Fibroblast of pulmonary artery (primary cell): ENCODE measurements at places on chromosomes 3 and 15.
A peak's percentile ranks its signal among the peaks of the same experiment; 100 is the strongest.

DNA sequence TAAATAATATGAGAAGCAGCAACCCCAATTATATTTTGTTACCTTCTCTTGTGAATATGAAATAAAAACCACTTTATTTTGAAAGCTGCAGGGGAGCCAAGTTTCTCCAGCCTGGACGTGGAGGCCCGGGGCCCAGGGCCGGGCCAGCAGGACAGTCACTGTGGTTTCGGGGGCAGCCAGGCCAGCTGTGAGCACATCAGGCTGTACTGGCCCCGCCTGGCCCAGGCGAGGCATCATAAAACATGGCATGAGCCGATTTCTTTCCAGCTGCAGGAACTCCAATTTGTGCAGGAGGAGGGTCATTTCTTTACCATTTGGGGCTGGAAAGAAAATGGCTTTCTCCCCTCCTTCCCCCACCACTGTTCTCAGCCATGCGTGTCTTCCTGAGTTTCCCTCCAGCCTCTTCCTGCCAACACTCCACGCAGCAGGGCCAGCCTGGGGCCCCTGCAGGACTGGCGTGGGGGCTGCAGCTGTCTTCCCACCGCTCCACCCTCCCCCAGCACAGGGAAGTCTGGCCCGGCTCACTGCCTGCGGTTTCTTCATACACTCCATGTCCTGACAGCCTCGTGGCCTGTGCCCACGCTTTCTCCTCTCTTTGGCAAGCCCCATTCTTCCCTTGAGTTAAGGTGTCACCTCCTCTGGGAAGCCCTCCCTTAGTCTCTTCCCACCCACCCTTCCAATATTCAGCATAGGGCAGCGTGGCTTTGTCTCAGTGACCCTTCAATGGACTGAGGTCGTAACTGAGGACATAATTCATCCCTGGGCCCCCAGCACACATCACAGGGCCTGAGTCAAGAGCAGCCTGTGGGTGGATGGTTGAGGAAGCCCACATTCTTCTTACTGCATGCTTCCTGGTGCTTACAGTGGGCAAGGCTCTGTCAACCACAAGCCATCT, 135.8 kb downstream of the CHSY1 start:
- DNase-seq: peak; percentile 82

DNA sequence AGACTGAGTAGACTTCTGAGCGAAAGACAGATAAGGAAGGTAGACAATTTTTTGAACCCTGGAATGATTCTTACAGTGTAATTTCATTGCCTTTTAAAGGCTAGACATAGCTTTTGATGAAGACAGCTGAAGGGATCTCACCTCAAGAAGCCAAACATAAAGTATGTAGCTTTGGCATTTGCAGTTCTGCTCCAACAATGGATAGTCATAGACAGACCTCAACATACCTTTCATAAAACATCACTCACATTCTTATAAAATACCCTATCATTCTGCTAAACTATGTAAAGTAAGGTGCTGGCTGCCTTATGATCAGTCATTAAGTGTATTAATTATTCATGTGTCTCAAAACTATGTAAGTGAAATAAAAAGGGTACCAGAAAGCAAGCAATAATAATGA, 70.0 kb downstream of the UBE3A start:
- DNase-seq: no peak

DNA sequence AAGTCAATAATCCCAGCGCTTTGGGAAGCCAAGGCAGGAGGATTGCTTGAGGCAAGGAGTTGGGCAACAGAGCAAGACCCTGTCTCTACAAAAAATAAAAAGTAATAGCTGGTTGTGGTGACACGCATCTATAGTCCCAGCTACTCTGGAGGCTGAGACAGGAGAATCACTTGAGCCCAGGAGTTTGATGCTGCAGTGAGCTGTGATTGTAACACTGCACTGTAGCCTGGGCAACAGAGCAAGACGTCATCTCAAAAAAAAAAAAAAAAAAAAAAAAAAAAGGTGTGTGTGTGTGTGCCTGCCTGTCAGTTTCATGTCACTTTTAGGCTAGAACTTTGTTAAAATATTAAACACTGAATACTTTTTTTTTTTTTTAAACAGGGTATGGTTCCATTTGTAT, 28.4 kb downstream of the DNAJC19 start:
- DNase-seq: no peak

- DNase-seq: no peak
These were observed 288.5 kb downstream of the LPP start for GRCh38 chr3:188442430-188442829.

GRCh38 chr3:140711390-140712035, 33.6 kb downstream of the TRIM42 start:
- DNase-seq: no peak

DNA sequence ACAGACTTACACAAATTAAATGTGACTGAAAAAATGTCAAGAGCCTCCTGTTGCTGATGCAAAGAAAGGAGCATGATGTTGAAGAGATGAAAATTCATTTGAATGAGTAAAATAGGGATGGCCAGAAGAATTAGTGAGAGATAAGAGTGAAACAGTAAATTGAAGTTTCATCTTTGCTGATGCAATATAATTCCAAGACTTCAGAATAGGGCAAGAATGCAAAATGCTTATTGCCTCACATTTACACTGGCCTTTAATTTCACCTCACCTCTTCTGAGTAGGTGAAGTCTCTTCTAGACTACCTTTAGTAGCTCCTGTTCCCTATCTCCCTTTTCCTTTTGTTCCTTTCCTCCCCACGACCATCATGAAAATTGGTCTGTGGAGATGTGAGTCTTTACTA, 15.3 kb upstream of the MAPK6 start:
- no peak for DNase-seq

- peak; percentile 70 for DNase-seq
These were observed 4.2 kb upstream of the CHRM5 start for GRCh38 chr15:33963831-33964664.

GRCh38 chr3:185647134-185647879, 61.2 kb downstream of the SENP2 start:
- no peak for DNase-seq

GRCh38 chr3:89690646-89691045, 583.2 kb downstream of the EPHA3 start:
- peak; percentile 6 for DNase-seq

DNA sequence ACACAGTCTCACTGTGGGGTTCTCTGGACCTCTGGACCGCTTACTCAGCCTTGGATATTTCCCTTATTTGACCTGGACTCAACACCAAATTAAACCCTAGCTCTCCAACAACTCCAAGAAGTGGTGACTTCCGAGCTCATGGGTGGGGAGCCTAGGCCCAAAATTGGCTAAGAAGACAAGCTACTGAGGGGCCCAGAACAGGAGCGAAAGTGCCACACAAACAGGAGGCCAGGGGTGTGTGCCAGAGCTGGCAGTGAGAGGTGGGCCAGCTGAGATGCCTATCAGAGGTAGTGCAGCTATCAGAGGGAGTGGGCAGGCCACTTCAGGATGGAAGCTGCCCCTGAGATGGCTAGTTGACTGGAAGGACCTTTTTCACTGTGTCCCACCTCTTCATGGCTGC, 151.1 kb upstream of the PRR20G start:
- DNase-seq: no peak

GRCh38 chr3:18211116-18211515, 214.0 kb downstream of the SATB1 start:
- no peak for DNase-seq

- peak; percentile 22 for DNase-seq
These were observed 420 bp downstream of the SLC27A2 start for GRCh38 chr15:50182219-50183013.

DNA sequence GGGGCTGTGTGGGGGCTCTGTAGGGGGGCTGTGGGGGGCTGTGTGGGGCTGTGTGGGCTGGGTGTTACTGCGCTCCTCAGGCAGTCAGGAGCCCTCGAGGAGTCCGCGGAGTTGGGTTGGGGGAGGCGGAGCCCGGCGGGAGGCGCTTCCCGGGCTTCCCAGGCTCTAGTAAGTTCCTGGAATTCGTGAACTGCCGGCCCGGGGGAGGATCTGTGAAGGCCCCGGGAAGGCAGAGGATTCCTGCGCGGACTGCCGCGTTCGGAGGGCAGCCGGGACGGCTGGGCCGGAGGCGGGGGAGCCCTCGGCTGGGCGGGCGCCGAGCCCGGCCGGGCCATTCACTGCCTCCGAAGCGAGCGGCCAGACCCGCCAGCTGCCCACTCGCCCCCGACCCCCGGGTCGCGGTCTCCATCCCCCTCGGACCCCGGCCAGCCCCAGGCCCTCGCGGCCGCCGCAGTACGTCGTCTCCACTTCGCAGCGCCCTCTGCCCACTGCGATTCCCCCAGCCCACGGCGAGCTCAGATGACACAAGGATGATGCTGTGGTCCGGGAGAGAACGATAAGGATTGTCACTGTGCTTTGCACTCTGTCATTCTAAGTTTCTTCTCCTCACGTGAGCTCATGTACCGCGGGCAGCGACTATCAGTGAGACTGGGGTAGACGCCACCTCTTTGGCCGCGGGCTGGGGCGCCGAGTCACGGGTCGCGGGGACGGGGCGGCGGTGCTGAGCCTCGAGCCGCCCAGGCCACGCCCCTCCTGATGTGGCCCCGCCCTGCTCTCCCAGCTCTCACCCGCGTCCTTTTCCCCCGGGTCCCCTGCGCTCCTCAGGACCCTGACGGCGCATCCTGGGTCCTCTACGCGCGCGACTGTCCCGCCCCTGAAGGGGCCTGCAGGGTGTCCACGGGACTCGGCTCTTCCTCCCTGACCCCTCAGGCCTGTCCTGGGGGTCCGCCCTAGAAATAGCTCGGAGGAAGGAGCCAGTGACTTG, 65.3 kb downstream of the KLF13 start:
- peak; percentile 89 for DNase-seq

DNA sequence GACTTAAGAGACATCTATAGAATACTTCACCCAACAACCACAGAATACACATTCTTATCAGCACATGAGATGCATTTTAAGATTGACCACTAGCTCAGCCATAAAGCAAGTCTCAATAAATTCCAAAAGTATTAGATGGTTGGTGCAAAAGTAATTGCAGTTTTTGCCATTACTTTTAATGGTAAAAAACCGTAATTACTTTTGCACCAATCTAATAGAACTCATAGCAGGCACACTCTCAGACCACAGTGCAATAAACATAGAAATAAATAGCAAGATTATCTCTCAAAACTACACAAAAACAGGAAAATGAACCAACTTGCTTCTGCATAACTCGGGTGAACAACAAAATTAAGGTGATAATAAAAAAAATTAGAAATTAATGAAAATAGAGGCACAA, 33.7 kb upstream of the PPM1L start:
- DNase-seq: no peak

DNA sequence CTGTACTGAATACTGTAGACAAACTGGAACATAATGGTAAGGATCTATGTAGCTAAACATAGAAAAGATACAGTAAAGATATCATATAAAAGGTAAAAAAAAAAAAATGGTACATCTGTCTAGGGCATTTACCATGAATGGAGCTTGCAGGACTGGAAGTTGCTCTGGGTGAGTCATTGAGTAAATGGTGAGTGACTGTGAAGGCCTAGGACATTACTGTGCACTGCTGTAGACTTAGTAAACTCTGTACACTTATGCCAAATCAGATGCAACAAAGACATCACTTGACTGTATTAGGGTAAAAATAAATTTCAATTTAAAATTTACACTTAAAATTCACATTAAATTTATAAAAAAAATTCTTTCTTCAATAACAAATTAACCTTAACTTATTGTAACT, 281.3 kb upstream of the LMCD1 start:
- DNase-seq: no peak

DNA sequence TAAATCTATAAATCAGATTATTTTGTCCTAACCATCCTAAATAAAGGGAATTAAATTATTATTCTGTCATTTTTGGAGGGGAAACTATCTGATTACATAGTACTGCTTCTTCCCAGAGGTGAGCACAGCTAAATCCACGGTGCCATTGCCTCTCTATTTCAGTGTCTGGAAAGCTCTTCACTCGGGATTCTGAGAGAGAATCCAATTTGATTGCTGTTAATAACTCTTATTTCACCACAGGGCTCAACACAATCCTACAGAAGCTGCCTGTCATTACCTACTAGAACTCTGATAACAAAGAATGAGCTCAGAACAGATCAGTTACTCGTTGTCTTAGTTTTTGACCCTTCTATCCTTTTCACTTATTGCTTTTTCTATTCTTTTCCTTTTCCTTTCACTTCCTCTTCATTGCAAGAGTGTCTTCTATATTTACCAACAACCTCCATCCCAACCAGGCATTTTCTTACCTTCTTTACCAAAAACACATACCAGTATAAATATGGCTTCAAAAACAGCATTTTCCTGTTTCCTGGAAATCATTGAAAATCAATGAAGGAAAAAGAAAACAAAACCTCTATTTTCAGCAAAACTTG, 30.4 kb downstream of the OXNAD1 start:
- no peak for DNase-seq
